ENCODE measurements at places on chromosomes 3 and 15.

DNA sequence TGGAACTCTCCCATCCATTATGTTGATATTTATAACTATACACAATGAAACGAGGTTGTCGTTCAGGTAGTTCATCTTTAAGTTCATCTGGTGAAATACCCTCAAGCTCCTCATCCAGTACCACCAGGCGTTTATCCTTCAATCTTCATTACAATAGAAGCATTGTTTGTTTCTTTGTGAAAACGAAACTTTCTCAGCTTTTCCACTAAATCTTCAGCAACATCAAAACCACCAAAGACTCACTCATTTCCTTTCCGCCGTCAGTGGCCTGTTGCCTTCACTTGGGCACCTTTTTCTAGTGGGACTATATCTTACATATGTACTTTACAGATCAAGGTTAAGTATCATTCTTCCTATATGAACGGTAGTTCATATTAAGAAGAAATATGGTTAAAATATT, 44.1 kb upstream of the TFG start:
- no peak for DNase-seq

DNA sequence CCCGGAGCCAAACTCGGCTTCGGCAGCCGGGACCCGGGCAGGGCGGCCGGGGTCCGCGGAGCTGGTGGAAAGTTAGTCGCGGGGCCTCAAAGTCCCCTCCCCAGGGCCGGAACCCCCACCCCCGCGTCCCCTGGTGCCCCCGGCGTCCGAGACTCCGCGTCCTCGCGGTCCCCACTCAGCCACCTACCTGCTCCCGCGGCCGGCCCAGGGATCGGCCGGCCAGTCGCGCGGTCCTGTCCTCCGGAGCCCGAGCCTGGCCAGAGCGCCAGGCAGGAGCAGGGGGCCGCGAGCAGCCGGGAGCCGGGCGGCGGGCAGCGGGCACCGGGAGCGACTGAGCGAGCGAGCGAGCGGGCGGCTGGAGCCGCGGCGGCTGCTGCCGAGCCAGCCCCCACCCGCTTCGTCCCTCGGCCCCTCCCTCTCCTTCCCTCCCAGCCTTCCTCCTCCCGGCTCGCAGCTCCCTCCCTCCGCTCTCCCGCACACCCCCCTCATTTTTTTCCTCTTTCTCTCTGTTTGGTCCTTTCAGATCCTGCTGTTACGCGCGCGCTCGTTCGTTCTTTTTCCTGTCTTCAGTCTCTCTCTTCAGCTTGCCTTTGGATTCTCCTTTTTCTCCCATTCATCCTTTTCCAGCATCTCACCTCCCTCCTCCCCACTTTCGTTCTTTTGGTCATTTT, at the start of gene MEGF11:
MEGF11 (minus strand) TSS at position 333 of the 671 bp plus-strand sequence. CDS start 125,347 bp downstream, outside the sequence.
- no peak for DNase-seq

DNA sequence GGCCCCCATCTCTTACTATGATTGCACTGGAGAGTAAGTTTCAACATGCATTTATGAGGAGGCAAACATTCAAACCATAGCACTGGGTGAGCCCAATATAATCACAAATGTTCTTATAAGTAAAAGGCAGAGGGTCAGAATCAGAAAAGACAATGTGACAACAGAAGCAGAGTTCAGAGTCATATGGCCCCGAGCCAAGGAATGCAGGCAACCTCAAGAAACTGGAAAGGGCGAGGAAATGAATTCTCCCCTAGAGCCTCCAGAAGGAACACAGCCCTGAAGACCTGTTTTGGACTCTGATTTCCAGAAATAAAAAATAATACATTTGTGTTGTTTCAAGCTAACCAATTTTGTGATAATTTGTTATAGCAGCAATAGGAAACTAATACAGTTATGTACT, 81.3 kb upstream of the ABI3BP start:
- no peak for DNase-seq

DNA sequence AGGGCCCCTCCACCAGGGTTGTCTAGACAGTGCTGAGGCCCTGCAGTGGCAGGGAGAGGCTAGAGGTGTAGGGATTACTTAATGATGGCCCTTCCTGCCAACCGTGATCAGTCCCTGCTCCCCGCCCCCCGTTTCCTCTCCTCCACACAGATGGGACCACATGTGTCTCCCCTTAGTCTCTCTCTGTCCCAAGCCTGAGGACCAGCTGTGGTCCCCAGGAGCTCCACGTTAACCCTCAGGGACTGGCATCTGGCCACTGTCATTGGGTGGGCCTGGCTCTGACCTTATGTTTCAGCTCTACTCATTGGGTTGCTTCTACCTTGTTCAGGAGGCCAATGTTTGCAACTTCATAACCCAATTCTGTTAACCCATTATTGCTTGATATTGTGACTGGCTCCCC, 6.0 kb upstream of the ALPK3 start:
- no peak for DNase-seq

GRCh38 chr15:70098461-70099166, 897 bp upstream of the TLE3 start:
- no peak for DNase-seq

DNA sequence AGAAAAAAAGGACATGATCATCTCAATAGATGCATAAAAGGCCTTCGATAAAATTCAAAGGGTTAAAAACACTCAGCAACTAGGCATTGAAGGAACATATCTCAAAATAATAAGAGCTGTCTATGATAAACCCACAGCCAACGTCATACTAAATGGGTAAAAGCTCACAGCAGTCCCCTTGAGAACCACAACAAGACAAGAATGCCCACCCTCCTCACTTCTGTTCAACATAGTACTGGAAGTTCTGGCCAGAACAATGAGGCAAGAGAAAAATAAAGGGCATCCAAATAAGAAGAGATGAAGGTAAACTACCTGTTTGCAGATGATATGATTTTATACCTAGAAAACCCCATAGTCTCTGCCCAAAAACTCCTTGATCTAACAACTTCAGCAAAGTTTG, 619.7 kb upstream of the LMCD1 start:
- no peak for DNase-seq

- DNase-seq: no peak
Measured at GRCh38 chr15:69272139-69272538, 26.6 kb upstream of the PAQR5 start.

- DNase-seq: no peak
Measured at GRCh38 chr3:9399746-9400145, 2.3 kb downstream of the SETD5 start.

DNA sequence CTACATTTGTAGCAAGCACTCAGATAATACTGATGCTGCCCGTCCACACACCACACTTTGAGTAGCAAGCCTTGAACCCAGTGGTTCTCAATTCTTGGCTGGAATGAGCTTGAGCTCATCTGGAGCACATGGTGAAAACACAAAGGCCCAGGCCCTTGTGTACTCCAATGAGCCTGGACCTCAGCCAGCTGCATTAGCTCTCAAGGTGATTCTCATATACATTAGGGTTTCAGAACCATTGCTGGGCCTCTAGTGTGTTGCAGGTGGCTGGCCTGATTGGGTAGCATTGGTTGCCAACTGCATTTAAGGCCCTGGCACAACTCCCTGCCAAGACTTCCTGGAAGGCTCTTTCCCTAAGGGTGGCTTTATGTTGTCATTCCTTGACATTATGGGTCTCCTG, 23.4 kb upstream of the ZFAND6 start:
- DNase-seq: no peak

DNA sequence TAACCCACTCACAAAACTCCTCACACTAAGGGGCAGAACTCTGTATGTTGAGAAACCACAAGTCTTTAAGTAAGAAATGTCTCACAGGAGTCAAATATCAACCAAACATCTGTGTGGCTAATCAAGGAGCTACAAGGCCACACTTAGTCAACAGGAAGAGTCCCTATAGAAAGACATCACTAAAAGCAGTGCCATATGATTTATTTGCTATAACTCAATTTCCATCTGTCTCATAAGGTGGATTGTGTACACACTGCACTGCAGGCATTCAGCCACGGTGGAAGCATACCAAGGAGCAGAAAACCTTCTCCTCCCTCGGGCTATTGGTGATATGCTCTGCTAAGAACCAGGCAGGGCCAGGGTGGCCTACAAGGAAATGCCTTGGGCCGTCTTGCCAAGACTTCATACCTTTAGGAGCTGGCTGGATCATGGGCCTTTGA, 197.6 kb upstream of the CFAP20DC start:
- no peak for DNase-seq

- DNase-seq: no peak
Measured at GRCh38 chr15:29046281-29046810, 160.6 kb downstream of the APBA2 start.

- no peak for DNase-seq
Measured at GRCh38 chr3:48679411-48680391, 6.0 kb downstream of the NCKIPSD start.

DNA sequence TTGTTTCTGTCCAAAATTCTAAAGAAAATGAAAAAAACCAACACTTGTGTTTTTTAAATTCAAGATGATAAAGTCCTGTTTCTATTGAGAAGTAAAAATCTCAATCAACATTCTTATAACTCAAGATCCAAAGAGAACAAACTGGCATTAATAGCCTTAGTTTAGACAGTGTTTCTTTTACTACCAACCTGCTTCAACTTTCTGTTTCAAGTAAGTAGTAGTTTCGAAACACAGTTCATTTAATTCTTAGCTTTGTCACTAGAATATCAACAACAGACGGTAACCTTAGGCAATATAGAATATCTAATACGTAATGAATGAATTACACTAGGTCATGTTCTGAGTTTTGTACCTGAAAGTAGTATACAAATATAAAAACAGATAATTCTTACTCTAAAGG, 23.7 kb downstream of the CIP2A start:
- DNase-seq: no peak

DNA sequence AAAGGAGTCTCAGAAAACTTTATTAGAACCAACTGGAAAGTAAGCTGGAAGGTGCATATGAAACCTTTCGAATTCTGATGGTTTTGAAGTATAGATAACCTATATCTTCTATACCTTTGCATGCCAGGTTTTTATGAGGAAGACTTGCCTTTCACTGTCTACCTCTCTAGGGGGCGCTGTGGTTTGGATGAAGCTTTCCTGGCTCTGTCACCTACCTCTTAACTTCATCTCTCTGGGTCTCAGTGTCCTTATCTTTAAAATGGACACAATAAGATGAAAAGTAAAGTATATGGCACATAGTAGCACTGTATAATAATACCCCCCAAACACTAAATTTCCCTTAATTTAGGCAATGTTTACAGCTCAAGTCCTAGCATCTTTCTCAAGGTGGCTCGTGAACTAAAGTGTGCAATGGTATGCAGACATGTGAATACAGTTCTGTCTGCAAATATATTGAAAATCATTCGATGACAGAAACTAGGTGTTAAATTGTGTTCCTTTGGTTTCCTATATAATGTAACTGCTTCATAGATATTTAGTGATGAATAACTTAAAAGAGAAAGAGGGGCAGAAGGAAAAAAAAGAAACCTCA, 314.3 kb downstream of the CHST2 start:
- no peak for DNase-seq

- DNase-seq: no peak
Measured at GRCh38 chr3:77467702-77468625, 428.1 kb downstream of the ROBO2 start.

DNA sequence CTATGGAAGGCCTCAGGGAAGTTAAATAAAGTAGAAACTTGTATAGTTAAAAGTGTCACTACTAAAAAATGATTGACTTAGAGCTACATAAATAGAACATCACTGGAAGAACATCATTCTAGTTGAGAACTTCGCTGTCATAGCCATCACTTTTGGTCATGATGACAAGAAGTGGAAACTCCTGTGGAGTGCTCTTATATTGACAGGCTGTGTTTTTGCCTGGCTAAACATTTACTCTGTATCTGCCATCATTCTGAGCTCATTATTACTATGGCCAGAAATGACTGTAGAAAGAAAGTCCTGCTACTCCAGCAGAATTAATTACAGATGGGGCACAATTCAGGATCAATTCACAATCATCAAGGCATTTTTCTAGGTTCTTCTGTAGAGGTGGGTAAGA, 165.1 kb upstream of the GOLIM4 start:
- DNase-seq: no peak

GRCh38 chr15:98904544-98904943, 103.0 kb downstream of the PGPEP1L start:
- no peak for DNase-seq

GRCh38 chr3:116118475-116119169, 326.7 kb downstream of the LSAMP start:
- no peak for DNase-seq

DNA sequence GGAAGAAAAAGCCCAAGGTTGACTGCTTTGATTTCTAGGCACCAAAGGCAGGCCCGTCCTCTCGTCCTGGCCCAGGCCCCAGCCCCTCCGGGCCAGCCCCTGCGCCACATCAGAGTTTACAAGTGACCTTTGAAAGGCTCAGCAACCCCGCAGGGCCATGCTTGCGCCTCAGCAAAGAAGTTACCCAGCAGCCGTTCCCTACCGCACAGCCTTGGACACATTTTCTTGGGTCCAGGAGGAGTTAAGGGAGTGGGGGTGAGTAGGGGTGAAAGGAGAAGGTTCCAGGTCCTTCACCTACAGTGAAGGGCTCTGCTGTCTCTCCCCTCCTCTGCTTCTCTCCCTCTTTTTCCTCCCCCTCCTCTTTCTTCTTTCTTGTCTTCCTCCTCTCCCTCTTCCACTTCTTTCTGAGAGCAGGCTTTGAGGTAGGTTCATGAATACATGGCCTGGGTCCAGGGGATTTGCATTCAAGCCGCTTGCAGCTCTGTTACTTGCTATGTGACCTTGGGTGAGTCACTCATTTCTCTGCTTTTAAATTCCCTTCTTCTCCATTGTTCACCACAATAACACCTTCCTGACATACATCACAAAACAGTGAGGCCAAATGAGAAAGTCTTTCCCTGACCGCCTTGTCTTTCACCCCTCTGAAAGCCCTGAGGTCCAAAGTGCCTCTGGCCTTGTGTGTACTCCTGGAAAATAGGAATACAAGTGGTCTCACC, 223.3 kb upstream of the TPRG1 start:
- no peak for DNase-seq

- DNase-seq: no peak
Measured at GRCh38 chr15:66613743-66614142, 47.9 kb upstream of the LCTL start.

GRCh38 chr3:51646091-51646490, 25.0 kb upstream of the TEX264 start:
- no peak for DNase-seq

GRCh38 chr3:14701676-14702075, 26.7 kb downstream of the C3orf20 start:
- no peak for DNase-seq

DNA sequence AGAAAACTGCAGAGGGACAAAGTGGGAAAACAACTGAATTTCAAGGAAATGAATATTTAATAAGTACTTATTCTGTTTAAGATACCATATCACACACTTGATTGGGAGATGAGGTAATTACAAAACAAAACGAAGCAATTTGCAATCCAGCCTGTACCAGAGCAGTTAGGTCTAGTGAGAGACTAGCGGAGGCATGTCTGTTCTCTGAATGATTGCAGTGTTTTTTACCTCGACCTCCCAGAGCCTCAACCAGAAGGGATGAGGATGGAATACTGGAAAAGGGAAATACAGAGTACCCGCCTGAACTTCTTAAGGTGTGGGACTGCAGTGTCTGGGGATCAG, 59.5 kb downstream of the PIK3CB start:
- DNase-seq: no peak

- no peak for DNase-seq
Measured at GRCh38 chr3:4736284-4736861, 242.9 kb upstream of the BHLHE40 start.

GRCh38 chr15:75989045-75989444, 23.2 kb downstream of the NRG4 start:
- DNase-seq: no peak

GRCh38 chr3:28973609-28974008, 307.3 kb upstream of the RBMS3 start:
- DNase-seq: no peak

- DNase-seq: no peak
Measured at GRCh38 chr3:21269882-21270281, 481.1 kb downstream of the ZNF385D start.
